ENCODE measurements at places on chromosomes 5 and 9.
A peak's percentile ranks its signal among the peaks of the same experiment; 100 is the strongest.

GRCh38 chr5:161263191-161263590, 283.3 kb downstream of the GABRB2 start:
- DNase-seq, result no peak

GRCh38 chr9:35105571-35106342, 2.8 kb upstream of the STOML2 start:
- DNase-seq, result no peak

DNA sequence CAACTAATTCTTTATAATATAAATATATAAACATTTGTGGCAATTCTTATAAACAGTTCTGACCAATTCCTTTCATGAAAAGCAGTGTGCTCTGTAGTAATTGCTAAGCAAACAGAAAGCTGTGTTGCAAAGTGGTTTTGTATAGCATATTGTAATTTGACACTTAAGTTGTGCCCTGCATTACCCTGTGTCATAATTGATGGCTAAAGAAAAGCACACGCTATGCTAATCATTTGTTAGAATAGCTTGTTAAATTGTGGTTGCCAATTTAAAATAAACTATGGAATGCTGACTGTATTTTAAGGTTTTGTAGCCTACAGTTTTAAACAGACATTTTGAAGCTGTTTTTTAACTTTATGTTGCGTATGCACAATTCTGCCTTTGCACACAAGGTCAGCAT, 140.0 kb downstream of the PBX3 start:
- no peak for DNase-seq

GRCh38 chr9:92719028-92719647, 45.5 kb downstream of the BICD2 start:
- no peak for DNase-seq

DNA sequence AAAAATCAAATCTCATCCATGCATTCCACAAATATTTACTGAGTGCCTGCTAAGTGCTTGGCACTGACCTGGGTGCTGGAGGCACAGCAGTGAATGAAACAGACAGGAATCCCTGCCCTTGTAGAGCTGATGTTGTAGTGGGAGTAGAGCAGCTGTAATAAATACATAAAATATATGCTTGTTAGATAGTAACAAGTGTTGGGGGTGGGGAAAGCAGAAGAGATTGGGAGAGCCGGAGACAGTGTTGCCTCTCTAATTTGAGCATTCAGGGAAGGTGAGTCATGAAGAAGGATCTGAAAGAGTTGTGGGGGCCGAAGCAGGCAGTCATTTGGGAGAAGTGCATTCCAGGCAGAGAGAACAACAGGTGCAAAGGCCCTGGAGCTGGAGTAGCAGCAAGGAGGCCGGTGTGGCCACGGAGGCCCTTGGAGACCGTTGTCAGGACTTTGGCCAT, 97.9 kb downstream of the ZNF618 start:
- DNase-seq, result no peak

GRCh38 chr9:15349892-15350761, 43.1 kb upstream of the TTC39B start:
- no peak for DNase-seq

- DNase-seq, result no peak
Observed at GRCh38 chr9:93244101-93244500, 60.2 kb downstream of the WNK2 start.

GRCh38 chr9:227860-228259, 13.2 kb downstream of the DOCK8 start:
- DNase-seq, result no peak

DNA sequence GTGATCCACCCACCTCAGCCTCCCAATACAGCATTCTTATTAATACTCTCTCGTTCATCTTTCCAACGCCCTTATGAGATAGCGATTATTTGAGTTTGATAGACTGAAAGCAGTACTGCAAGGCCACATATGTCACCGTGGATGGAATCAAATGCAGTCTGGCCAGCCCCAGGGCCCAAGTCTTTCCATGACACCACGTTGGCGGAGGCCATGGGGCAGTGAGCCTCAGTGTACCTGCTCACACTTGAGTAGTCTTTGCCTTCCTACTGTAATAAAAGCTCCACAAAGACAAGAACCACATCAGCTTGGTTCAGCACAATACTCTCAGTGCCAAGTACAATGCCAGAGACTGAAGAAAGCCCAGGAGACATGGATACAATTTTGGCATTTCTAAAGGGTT, 88.5 kb downstream of the TTLL11 start:
- DNase-seq, result no peak

- no peak for DNase-seq
Observed at GRCh38 chr9:114055894-114056293, 22.2 kb downstream of the AMBP start.

GRCh38 chr5:113112435-113112834, 135.8 kb downstream of the DCP2 start:
- DNase-seq, result peak; percentile 28
